Stimulated activated CD8-positive, alpha-beta memory T cell treated with anti-CD3 and anti-CD28 coated beads, Interleukin-2, amount 100 ng/mL, for 1 hour (primary cell): ENCODE measurements at places on chromosomes 5 and 9.

- no peak for DNase-seq
Observed at GRCh38 chr9:134233022-134233421, 68.7 kb upstream of the RNU6ATAC start.

DNA sequence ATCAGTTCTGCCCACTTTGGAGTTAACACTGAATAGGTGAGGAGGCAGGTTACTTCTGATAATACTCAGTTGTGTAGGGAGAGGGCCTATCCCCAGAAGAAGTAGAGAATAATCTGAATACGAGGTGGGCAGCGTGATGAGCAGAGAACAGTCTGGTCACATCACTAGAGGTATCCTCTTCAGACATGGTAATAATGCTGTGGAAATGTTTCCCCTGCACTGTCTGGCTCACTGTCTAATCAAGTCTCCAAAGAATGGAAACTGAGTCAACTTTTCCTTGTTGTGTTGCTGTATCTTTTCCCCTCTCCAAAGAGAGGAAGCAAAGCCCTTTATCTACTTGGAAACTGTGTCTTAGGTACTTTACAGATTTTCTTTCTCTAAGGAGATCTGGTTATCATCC, 110.9 kb upstream of the ANKRD55 start:
- no peak for DNase-seq

DNA sequence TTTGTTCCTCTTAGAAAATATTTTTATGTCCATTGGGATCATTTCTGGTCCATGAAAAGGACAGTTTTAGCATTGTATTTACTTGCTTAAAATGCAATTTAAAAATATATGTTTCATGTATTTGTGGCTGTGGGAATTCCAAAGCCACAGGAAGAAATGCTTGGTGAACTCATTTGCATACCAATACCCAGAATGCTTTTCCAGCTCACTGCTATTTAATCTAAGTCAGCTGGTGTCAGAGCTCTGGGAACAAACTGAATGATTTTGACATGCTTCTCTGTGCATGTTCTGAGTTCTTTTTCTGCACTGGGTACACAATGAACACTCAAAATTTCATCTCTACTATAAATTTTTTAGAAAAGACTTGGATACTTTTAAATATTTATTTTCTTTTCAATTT, 482.8 kb upstream of the ARRDC3 start:
- DNase-seq, result no peak

GRCh38 chr5:34001241-34001841, 6.5 kb downstream of the AMACR start:
- DNase-seq, result no peak

DNA sequence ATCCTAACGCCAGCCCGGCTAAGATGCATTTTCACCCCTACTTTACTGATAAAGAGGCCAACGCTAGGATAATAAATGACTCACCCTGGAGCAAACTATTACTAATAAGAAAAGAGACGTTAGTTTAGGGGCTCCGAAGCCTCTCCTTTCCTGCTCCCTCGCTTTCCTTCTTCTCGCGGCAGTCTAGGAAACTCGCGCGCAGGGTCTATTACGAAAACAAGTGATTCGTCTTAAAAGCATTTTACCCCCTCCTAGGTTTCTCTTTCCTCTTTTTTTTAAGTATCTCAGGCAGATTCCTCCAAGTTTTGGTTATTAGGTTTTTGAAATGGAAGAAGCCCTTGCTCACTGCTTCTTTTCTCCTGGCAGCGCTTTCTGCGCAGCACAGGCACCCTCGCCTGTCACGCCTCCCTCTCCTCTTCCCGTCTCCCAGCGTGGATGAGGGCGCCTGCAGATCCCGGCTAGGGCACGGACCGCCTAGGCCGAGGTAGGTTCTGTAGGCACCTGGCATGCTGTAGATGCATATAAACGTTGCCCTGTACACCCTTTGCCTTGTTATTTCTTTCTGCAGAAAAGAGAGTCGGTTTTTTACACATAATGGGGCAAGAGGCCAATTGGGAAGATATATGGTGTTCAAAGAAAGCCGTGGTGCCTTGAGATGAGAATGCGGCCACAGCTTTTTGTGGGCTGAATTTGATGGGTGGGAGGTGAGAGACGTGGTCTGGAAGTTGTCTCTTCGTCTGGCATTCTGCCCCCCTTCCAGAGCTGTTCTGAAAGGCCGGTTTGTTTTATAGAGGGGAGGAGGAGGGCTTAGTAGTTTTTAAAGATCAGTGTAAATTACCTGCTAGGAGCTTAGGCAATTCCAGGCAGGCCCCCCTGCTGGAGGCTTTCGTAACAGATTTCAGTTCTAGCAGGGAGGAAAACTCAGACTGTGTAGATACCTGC, 983 bp downstream of the GCNT1 start:
- DNase-seq, result no peak

DNA sequence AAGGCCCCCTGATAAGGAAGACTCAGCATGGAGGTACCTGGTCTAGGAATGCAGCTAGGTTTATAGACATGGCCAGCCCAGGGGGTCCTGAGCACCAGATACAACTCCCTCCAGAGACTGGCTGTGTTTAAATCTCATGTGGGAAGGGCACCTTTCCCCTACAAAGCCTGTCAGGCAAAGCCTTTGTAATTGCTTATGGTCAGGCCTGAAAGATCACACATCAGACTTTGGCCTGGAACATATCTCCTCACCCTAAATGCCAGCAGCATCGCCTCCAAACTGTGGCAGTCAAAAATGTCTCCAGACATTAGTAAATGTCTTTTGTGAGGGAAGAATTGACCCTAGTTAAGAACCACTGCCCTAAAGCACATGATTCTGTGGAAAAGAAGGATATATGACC, 51.6 kb upstream of the MACIR start:
- no peak for DNase-seq

DNA sequence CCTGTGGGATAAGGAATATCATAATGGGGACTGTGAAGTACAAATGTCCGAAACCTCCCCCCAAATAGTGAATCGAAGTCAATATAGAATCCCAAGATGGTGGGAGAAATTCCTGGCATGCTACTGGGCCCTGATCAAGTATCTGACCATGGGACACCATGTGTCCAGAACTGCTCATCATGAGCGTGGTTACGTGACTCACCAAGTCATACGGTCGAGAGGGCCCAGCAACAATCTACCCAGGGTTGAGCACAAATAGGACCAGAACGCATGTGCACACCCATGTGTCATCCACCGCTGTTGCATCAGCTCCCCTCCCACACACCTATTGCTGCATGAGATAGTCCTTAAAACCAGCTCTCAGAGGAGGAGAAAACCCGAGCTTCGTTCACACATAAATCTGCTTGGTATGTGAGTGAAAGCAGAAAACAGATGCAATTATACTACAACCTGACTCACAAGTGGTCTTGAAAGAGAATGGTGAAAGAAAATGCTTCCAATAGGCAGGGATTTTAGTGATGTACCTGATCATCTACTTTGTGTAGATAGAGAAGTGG, 353.2 kb downstream of the CWC27 start:
- DNase-seq, result no peak

GRCh38 chr5:79973511-79973910, 17.6 kb downstream of the MTX3 start:
- no peak for DNase-seq

GRCh38 chr5:170985486-170985885, 123.7 kb downstream of the RANBP17 start:
- DNase-seq, result no peak

DNA sequence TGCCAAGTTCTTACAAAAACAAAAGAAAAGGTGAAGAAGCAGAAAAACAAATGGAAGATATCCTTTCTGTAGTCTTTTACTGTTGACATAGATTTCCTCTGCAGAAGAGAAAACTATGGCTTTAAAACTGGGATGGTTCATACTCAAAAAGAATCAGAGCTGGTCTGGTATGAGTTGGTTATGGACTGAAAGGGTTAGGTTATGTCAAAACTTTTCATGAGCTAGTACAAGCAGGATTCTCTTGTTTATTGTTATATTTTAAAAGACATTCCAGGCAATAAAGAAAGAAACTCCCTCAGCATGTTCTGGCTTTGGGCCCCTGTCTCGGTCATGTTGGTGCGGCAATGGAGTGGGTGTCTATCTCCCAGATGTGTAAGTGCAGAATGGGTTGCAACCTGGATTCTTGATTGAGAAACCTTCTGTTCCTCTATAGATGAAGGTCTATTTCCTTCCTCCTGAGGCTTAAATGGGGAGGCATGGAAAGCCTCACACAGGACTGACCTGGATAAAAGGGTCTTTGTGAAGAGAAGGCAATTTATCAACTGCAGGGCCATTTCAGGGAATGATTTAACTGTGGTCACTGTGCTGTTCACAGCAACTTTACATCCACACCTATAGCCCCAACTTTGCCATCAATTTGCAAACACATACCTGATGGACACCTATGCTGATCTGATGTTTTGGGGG, 209.6 kb upstream of the TNC start:
- no peak for DNase-seq

DNA sequence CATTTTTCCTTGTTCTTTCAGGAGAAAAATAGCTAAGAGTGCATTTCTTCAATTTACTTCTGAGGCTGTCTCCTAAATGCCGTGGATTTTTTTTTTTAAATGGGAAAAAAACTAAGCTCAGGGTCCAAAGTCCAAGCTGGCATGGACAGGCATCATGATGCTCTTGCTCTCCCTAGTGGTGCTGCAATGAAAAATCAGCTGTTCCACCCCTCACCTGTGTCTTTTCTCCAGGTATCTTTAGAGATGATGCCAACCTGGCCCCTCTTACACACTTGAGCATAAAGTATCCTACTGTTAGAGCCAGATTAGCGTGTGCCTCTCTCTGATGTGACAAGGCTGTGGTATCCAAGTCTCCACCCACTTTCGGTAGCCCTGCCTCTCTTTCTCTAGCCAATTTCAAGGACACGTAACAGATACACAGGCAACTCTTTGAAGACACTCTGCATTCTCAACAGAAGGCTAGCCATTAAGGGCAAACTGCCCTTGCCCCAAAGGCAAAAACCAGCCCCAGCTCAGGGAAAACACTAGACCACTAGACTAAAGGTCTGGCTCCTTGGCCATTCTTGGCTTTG, 208.8 kb downstream of the SAXO1 start:
- no peak for DNase-seq

DNA sequence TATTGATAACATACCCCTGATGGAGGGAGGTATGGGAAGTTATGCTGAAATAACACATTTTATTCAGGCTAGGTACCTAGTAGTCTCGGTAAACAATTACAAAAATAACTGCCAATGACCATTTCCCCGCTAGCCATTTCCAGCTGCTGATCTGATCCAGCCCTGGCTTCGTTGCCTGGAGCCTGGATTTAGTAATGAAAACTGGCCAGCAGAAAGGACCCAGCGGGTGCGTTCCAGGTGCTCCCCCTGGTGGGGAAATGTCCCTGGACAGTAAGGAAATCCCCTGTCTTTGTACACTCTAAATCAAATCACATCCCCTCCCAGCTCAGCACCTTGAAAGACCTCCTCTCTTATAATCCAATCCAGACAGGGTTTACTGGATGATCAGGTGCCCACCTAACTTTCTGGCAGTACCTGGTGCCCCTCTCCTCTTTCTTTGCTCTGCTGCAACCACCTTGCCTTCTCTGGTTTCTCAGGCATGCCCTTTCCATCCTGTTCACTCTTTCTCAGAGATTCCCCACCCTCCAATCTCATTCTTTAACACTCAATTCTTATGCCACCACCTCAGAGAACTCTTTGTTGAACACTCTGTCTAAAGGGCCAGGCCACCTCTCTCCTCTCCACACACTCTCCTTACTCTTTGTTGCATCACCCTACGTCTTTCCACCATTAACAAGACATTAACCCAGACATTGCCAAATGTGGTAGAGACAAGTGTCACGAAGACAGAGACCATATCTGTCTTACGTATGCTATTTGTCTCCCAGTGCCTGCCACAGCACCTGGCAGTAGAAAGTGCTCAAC, 50.1 kb upstream of the SMAD5 start:
- DNase-seq, result peak; percentile 10

- no peak for DNase-seq
Observed at GRCh38 chr5:167511-167910, 23.8 kb upstream of the LRRC14B start.

DNA sequence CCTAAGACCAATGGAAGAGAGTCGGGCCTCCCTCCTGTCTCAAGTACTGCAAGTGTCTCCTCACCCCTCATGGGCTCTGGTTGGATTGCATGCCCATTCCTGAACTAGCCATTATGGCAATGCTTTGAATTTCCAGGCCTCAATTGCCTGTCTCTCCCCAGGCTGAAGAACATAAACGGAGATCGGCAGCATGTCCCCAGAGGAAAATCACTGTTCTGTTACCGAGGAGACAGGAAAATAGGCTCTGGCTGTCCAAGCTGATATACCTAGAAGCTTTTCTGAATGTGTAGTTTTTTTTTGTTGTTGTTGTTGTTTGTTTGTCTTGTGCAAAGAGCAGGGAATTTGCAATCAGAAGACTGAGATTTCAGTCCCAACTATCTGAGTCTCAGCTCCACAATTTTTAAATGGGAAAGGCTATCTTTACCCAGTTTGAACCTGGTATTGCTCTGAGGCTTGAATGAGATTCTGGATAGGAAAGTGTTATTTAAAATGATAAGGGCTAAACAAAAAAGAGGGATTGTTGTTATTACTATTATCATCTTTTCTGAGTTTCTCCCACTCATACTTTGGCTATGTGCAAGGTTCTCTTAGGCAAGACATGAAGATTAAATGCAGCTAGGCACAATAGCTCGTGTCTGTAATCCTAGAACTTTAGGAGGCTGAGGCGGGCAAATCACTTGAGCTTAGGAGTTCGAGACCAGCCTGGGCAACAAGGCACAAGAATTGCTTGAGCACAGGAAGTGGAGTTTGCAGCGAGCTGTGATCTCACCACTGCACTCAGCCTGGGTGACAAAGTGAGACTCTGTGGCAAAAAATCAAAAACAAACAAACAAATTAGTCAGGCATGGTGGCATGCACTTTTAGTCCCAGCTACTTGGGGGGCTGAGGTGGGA, 77.2 kb upstream of the KLF9 start:
- no peak for DNase-seq

DNA sequence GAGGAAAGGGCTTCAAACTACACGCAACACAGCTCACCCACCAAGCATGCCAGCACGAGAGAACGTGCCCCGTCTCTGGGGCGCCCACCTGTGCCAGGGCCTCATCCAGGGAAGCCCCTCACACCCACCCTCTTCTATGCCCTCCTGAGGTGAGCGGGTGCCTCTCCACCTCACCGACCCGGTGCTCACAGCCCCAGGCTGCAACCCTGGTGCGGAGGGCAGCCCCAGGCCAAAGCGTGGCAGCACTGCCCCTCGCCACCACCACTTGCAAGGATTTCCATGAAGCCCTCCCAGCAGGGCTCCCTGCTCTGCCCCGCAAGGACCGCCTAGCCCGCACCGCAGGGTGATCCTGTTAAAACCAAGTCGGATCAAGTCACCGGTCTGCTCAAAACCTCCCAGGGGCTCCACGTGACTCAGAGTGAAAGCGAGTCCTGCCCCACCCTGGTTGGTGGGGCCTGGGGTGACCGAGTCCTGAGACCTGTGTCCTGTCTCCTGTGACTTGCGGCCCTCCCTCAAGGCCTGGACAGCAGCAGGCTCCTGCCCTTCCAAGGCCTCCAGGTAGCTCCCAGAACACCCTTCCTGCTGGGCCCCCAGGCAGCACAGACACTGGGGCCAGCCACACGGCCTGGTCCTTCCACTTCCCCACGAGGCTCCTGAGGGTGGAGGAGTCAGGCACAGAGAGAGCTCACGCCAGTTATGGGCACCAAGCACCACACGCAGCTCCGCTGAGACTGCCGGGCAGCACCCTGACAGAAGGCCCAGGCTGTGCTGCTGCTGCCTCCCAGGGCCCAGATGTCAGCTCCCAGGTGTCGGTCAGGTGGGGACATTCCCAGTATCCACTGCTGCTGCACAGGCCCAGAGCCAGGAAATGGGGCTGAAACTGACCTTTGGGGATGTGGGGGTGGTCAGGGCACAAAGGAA, 12.7 kb downstream of the BRD3 start:
- DNase-seq, result no peak

- no peak for DNase-seq
Observed at GRCh38 chr5:54320256-54320655, 9.9 kb upstream of the ARL15 start.

- no peak for DNase-seq
Observed at GRCh38 chr5:176673651-176674583, 26.6 kb downstream of the TSPAN17 start.
